Activated T-helper 2 cell treated with anti-CD3 and anti-CD28 coated beads, Interferon-gamma antibody, Interleukin-2, Interleukin-4, amounts not matched to agents 10 μg/mL and 5 μg/mL and 100 μg/mL, durations not matched to agents 14 hours and 24 hours and 36 hours (primary cell): ENCODE measurements at places on chromosomes 4 and X. TPM values are rescaled to one million over a fixed set of nuclear protein-coding genes. Genes with fewer than 3 reads are reported as not detected.

Gene FAM47A
- not detected in 2 replicates for total RNA-seq

- H3K36me3 ChIP-seq = no peaks in the 10 kb centered on the region
- H3K4me1 ChIP-seq = peaks cover 5% of the 10 kb centered on the region
- DNase-seq = no peak
- no peak overlapping the region for H3K4me3 ChIP-seq
Observed at GRCh38 chr4:20248155-20248558, 3.5 kb upstream of the SLIT2 start.

GRCh38 chr4:25949173-25949748, 35.2 kb downstream of the SMIM20 start:
- H3K4me1 ChIP-seq = peaks cover 10% of the 10 kb centered on the region
- peaks cover 12% of the 10 kb centered on the region for H3K27me3 ChIP-seq
- DNase-seq = no peak
- no peaks in the 10 kb centered on the region for H3K36me3 ChIP-seq
- no peak overlapping the region for H3K4me3 ChIP-seq

- H3K4me3 ChIP-seq = no peak overlapping the region
- peaks cover 13% of the 10 kb centered on the region for H3K36me3 ChIP-seq
- peak overlapping the region; percentile 11 for H3K27ac ChIP-seq
Observed at GRCh38 chrX:13692771-13693231, 3.9 kb downstream of the RAB9A start.

DNA sequence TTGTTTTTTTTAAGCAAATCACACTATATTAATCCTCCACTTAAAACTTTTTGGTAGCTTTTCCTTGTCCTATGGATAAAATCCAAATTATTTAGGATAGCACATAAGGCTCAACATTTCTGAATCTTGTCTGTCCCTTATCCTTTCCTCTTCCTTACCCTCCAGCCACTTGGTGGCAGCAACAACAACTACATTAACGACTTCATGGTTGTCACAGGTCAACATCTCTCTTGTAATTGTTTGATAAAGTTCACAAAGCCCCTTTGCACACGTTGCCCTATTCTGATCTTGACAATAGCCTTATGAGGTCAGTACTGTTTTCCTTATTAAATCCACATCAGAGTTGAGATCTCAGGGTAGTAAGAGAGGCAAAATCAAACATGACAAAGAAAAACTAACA, 269.0 kb upstream of the PABPC4L start:
- no peak overlapping the region for H3K4me3 ChIP-seq
- no peaks in the 10 kb centered on the region for H3K27me3 ChIP-seq
- no peaks in the 10 kb centered on the region for H3K4me1 ChIP-seq
- H3K36me3 ChIP-seq = no peaks in the 10 kb centered on the region

DNA sequence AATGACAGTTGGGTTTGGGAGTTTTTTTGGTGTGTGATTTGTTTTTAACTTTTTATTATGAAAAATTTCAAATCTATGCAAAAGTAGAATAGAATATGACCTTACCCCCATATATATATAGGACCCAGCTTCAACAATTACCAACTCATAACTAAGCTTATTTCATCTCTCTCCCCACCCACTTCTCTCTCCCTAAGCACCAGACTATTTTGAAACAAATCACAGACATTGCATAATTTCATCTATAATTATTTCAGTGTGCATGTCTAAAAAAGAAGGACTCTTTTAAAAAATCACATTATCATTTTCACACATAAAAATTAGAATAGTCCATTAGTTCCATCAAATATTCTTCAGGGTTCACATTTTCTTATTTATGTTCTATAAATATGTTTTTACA, 28.3 kb upstream of the NKX6-1 start:
- no peak overlapping the region for H3K27ac ChIP-seq
- peaks cover 4% of the 10 kb centered on the region for H3K27me3 ChIP-seq
- DNase-seq = no peak
- H3K4me3 ChIP-seq = no peak overlapping the region
- H3K36me3 ChIP-seq = no peaks in the 10 kb centered on the region

Gene MAOB
- total RNA-seq = 10.3 and 11.6 TPM in 2 replicates

DNA sequence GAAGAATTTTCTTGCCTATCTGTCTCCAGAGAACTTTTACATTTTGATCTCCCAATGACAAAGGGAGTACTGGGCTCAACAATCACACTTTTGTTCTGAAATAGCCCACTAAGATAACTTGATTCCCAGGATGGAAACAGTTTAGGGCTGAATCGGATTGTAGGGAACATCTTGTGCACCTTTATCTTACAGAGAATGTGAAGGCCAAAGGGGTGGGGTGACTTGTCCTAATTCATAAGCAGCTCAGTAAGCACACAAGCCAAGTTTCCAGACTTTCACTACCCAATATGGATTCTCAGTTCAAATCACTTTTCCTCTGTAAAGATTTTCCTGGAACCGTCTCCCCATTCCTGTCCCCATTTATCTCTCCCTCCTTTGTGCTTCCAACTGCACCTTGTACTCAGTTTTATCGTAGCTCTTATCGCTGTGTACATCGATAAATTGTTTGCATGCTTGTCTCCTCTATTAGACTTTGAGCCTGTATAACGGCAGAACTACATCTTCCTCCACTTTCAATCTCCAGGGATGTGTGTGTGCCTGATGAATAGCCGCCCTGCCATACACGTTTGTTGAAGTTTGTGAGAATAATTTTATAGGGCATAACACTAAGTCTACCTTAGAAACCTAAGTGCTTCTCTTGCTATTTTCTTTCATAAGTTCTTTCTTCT, 77.4 kb downstream of the MBNL3 start:
- no peaks in the 10 kb centered on the region for H3K4me1 ChIP-seq
- no peak overlapping the region for H3K27ac ChIP-seq
- DNase-seq = no peak
